ENCODE measurements at places on chromosomes 13 and 19.

- DNase-seq: no peak
Measured at GRCh38 chr13:34862716-34863115, 79.4 kb upstream of the NBEA start.

GRCh38 chr13:62598708-62599107 is 1183.1 kb upstream of the PCDH20 start:
- no peak for DNase-seq

DNA sequence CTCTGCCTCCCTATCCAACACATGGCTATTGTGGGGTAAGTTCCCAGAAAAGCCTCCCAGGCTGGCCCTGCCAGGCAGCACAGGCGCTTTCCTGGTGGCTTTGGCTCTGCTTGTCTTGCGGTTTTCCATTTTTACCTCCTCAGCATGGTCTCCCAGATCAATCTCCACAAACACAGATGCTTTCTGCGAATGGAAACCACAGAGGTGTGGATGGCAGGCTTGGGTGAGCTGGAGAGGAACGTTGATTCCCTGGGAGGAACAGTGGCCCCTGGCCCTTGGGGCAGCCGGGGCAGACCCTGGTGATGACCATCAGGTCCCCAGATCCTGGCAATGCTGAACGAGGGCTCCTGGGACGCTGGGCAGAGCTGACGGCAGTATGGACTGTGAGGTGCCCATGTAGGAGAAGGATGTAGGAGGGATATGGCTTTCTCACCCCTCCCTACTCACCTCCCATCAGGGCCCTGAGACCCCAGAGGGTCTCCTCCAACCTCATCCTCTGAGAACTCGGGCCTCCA is 6.6 kb downstream of the C13orf46 start:
- no peak for DNase-seq

DNA sequence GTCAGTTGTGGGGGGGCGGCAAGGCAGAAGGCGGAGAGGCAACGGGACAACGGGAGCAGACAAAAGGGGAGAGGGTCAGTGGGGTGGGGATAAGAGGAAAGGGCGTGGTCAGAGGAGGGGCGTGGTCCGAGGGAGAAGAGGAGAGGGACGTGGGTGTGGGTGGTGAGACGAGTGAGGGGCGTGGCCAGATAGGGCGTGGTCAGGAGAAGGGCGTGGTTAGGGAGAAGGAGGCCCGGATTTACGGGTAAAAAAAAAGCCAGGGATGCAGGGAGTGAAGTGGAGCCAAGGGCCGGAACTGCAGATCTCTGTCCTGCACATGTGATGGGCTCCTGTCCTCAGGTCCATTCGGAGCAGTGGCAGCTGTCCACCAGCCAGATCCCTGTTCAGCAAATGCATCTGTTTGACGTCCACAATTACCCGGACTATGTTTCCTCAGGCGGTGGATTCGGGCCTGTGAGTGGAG is 21.5 kb downstream of the CPT1C start:
- no peak for DNase-seq

GRCh38 chr19:17680230-17680722 is 7.9 kb downstream of the UNC13A start:
- peak; percentile 9 for DNase-seq

- no peak for DNase-seq
Measured at GRCh38 chr13:44221657-44222056, 152.0 kb upstream of the SERP2 start.

DNA sequence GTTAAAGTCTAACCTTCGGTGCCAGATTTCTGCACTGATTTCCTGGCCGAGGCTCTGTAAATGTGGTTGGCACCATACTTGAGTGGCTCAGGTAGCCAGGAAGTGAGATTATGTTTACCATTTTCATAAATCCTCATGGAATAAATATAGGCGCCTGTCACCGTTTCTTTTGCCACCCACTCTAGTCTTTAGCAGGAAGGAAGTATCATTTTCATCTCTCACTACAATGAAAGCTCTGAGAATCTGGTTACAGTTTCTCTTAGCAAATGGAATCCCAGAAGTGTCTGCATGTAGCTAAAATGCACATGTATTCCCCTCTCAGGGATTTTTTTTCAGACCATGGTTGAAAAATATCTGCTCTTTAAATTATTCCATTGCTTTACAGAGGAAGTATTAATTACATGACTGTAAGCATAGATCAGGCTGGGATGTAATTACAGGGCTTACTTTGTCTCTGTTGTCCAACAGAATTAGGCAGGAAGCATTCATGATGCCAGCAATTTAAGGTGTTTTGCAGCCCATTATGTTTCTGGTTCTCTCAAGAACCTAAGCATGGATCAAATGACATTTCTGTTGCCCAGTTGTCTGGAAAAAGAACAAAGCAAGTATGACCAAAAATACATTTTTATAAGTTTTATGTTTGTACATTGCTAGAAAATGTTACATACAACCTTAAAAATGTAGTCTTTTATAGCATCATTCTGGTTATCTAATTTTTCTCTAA is 221.7 kb upstream of the SPRY2 start:
- DNase-seq: no peak

DNA sequence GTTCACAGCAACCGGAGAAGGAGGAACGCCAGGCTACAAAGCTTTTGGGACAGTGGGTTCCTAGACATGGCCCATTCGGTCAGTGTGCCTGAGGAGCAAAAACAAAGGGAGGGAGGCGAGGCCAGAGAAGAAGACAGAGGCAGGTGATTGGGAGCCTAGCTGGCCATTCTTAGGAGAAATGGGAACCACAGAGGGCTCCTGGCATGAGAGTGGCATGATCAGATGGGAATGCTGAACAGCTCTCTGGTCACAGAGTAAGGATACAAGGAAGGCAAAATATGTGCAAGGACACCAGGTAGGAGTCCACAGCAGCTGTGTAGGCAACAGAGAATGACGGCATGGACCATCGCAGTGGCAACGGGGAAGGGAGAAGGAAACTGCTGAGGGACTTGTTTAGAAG is 82.4 kb downstream of the EFNB2 start:
- DNase-seq: no peak

GRCh38 chr13:41606646-41607045 is 149.3 kb downstream of the RGCC start:
- DNase-seq: no peak

DNA sequence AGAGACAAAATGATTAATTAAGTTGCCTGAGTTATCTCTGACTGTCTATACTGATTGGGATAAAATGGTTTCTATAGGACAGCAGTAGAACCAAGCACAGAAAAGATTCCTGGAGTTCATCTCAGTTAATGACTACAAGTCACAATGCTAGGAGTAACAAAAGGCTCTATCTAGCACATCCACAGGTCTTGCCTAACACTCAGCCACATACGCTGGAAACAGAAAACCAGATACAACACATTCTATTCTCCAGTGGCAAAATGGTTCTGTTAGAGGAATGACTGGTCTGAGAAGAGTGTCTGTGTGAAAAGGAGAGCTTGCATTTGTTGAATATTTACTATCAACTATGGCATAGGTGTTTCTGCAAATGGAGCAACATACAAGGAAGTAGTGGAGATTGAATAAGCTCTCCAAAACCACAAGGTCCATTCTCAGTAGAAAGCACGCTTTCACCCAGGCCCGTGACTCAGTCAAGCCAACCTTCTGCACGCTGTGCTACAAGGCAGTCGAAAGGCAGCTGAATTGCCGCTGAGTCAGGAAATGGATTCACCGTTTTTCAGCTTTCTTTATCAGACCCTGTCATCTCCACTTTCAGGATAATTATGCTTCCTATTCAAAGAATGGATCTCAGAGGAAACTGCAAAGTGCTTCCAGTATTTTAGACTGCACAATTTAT is 761.5 kb downstream of the EFNB2 start:
- no peak for DNase-seq

- DNase-seq: no peak
Measured at GRCh38 chr13:35160896-35161295, 218.8 kb downstream of the NBEA start.

GRCh38 chr13:38566023-38566422 is 120.9 kb upstream of the FREM2 start:
- DNase-seq: no peak

- no peak for DNase-seq
Measured at GRCh38 chr19:24051516-24051915, 35.5 kb upstream of the ZNF254 start.

GRCh38 chr13:64845110-64845509 is 2385.0 kb downstream of the PCDH9 start:
- no peak for DNase-seq

GRCh38 chr13:27079421-27079958 is 92.1 kb downstream of the USP12 start:
- no peak for DNase-seq

GRCh38 chr19:17614476-17614875 is 59.0 kb downstream of the COLGALT1 start:
- no peak for DNase-seq

DNA sequence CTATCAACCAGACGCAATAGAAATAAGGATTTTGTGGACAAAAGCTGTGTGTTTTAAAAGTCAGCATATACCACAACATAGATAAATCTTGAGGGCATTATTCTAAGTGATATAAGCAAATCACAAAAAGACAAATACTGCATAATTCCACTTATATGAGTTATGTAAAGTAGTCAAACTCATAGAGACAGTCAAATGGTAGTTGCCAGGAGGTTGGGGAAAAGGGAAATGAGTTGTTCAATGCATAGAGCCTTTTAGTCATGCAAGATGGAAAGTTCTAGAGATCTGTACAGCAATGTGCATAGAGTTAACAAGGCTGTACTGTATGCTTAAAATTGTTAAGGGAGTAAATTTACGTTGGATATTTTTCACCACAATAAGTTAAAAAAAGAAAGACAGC is 244.7 kb downstream of the DCT start:
- no peak for DNase-seq

- DNase-seq: no peak
Measured at GRCh38 chr13:97856304-97856675, 97.2 kb upstream of the IPO5 start.

DNA sequence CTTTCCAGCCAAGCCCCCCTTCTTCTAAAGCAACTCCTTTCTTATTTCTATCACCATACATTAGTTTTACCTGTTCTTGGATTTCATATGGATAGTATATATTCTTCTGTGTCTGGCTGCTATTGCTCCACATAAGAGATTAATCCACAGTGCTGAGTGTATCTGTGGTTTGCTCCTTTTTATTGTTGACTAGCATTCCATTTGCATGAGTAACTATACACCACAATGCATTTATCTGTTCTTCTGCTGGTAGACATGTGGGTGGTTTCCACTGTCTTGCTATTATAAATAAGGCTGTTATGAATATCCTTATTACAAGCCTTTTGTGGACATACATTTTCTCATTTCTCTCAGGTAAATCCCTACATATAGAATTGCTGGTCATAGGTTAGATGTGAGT is 138.2 kb downstream of the SLC7A1 start:
- no peak for DNase-seq

DNA sequence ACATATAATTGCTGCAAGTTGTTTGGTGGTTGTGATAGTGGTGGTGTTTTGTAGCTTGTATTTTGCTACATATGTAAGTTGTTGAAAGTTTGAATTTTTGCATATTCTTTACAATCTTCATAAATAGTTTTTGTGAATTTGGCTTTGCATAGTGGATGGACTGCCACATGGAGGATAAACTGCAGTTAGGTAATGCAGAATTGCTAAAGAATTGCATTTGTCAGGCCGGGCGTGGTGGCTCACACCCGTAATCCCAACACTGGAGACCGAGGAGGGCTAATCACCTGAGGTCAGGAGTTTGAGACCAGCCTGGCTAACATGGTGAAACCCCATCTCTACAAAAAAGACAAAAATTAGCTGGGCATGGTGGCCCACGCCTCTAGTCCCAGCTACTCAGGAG is 111.9 kb downstream of the ZAR1L start:
- DNase-seq: no peak

DNA sequence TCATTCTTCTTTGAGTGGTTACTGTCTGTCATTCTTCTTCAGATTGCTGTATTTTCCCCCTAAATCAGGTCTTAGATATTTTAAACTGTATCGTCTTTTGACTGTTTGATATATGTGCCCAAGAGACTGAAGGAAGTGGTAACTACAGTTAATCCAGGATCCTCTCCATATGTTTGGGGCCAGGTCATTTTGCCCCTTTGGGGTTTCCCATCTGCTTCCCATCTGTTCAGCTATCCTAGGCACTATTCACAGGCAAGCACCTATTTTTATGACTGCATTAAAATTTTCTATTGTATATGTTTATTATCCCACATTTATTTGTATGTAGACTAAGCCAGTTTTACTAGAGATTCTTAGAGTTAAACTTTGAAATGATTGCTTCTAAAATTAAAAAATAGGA is 244.2 kb downstream of the PCCA start:
- DNase-seq: no peak

GRCh38 chr13:106302011-106302410 is 233.5 kb downstream of the EFNB2 start:
- DNase-seq: no peak

DNA sequence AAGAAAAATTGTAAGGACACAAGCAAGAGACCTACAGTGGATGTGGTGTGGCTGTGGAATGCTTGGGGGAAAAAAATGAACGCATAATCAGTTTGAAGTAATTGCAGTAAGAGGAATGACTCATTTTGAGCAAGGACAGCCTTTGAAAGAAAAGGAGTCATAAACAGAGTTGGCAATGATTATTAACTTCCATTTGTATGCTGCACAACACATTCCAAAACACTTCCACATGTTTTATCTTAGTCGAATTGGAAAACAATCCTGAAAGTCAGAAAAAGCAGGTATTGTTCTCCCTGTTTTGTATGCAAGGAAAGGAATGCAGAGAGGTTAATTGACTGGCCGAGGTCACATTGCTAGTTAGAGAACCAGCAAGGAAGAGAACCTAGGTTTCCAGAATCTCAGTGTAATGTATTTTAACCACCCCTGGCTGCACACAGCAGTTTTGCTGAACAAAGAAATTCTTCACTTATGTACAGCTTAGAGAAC is 630.0 kb upstream of the MIR17HG start:
- no peak for DNase-seq

GRCh38 chr19:47713046-47714021 is at the start of gene EHD2:
Gene EHD2 (plus strand): TSS chr19:47713422. CDS start chr19:47716613, 3,191 bp downstream.
- DNase-seq: no peak

DNA sequence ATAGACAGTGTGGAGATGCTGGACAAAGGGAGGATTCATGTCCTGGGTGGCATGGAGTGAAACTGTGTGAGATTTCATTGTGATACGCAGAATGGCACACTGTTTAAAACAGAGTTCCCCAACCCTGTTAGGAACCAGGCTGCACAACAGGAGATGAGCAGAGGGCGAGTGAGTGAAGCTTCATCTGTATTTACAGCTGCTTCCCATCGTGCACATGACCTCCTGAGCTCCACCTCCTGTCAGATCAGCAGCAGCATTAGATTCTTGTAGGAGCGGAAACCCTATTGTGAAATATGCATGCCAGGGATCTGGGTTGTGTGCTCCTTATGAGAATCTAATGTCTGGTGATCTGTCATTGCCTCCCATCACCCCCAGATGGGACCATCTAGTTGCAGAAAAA is 72.5 kb downstream of the RAP2A start:
- DNase-seq: no peak

DNA sequence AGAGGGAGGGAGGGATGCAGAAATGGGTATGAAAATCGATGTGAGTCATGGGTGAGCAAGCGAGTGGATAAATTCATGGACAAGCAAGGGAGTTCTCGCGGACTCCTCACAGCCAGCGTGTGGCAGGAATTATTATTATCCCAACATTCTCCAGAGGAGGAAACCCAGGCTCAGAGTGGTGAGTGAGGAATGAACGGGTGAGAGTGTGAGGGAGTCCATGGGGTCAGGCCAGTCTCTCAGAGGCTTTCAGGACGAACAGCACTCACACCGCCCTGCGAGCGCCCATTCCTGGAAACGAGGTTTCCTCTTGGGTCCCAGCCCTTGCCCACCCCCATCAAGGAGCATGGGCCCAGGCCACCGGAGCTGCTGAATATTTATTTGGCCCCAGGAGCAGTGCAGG is 6.3 kb upstream of the DNAAF3 start:
- no peak for DNase-seq

GRCh38 chr19:6712692-6713670 is 7.5 kb downstream of the C3 start:
- DNase-seq: no peak

- DNase-seq: peak; percentile 64
Measured at GRCh38 chr13:40206241-40207000, 460.0 kb downstream of the FOXO1 start.
